ENCODE measurements at places on chromosomes 4 and X.

GRCh38 chrX:25968920-25969319 lies 169.2 kb upstream of the MAGEB18 start:
- DNase-seq, result peak; percentile 7

DNA sequence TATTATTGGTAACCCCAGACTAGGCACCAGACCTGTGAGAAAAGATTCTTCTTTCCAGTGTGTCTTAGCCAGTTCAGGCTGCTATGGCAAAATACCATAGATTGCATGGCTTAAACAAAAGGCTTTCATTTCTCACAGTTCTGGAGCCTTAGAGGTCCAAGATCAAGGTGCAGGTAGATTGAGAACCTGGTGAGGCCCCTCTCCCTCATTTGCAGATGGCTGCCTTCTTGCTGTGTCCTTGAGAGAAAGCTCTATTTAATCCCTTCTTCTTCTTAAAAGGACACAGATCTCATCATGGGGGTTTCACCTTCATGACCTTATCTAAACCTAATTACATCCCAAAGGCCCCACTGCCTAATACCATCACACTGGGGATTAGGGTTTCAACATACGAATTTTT lies 3.5 kb upstream of the PDLIM3 start:
- DNase-seq, result no peak

GRCh38 chr4:54614149-54614548 lies 43.6 kb upstream of the KIT start:
- no peak for DNase-seq

GRCh38 chr4:69773484-69773883 lies 13.1 kb upstream of the SULT1B1 start:
- no peak for DNase-seq

- no peak for DNase-seq
These were observed 273.3 kb upstream of the LCORL start for GRCh38 chr4:18294846-18295245.

- DNase-seq, result peak; percentile 79
These were observed at the start of gene SERTM2 for GRCh38 chrX:111511477-111511876. SERTM2 (plus strand) TSS chrX:111511645; CDS start chrX:111518858, 7,213 bp downstream.

DNA sequence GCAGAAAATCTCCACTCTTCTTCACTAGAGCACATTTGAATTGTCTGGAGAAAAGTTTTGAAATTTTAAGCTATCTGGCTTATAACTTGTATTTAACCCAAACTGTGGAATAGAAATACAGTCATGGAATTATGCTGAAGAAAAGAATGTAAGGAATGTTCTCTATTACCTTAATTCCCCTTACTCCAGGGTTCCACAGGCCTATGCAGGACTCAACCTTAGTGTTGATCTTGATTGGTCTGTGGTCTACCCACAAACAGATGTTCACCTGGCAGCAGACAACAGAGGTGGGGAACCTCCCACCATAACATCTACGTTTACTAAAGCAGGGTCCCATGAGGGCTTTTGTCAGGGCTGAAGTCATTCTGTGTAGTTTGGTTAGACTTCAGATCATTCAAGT lies 189.3 kb upstream of the GPRIN3 start:
- DNase-seq, result no peak

DNA sequence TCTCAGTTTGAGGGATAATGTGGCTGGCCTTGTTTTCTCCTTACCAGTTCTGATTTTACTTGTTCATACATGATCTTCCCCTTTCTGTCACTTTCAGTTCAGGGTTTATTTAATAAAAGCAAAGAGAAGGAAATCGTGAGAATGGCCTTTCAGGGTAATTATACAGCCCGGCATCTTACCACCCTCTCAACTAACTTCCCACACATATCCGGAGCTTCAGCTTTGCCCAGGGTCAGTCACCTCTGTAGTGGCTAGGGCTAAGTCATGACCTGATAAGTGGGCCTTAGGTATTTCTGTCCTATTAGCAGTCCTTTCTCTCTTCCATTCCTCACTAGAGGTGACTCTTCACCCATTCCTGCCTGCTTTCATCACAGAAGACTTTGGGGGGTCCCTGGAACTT lies 15.8 kb downstream of the TRPC5 start:
- DNase-seq, result no peak

DNA sequence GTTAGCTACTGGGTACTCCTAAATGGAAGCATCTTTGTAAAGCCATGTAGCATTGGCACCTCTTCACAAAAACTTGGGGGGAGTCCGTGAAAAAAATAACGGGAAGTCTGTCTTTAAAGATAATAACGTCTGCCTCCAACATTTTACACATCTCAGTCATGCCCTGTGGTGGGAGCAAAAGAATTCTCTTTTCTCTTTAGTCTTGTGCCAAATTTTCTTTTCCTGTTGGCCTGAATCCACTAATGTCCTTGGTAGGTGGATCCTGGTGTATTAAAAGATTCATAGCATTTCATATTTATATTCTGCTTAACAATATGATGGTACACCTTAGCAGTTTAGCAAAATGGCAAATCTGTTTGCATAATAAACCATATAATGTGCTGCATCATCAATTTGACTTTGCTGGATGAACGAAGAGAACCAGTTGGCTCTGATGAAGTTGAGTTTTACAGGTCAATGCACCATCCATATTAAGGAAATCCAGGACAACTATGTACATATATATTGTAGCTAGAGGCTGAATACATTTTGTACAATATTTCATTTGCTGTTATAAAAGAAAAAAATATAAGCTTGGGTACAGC lies 746.4 kb upstream of the MAGEB2 start:
- DNase-seq, result no peak

- no peak for DNase-seq
These were observed 148.0 kb upstream of the SLC7A11 start for GRCh38 chr4:138389976-138390685.

All from Kasumi-1 (cell line).